ENCODE measurements at places on chromosomes 4 and X. TPM values are rescaled to one million over a fixed set of nuclear protein-coding genes. Genes with fewer than 3 reads are reported as not detected.
A peak's percentile ranks its signal among the peaks of the same experiment; 100 is the strongest.

GRCh38 chr4:84401701-84402306 lies 97.3 kb downstream of the NKX6-1 start:
- no peak for DNase-seq

DNA sequence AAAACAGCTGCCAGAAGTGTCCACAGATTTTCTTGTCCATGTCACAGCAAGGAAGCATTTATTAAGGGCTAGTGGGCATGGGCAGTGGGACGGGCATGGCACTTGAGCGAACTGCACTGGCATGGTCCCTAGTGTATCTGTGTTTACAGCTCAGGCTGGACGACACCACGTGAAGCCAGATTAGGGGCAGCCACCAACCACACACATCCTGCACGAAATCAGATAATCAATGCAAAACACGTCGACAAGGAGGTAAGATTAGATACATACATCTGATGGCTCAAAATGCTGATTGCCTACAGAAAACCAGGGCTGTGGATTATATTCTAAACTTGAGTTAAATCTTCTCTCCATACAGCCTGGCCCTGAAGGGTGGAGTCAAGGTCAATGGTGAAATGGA lies 103.8 kb upstream of the ATP6AP2 start:
- no peak for DNase-seq

DNA sequence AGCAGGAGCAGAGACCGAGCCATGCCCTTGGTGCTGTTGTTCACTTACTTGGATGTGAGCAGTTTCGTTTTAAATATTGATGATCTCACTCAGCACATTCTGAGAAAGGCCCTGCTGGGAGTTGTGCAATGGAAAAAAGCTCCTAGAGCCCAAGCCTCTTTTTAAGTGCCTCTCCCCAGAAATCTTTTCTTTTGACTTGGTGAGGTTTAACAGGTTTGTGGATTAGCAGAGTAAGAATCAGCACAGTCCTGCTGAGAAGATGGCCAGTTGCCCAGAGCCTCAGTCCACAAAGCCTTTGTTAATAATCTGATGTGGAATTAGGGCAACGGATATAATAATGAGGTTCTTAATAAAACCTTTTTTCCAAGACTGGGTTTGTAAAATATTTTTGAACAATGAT lies 157.5 kb upstream of the ATP6AP2 start:
- no peak for DNase-seq

DNA sequence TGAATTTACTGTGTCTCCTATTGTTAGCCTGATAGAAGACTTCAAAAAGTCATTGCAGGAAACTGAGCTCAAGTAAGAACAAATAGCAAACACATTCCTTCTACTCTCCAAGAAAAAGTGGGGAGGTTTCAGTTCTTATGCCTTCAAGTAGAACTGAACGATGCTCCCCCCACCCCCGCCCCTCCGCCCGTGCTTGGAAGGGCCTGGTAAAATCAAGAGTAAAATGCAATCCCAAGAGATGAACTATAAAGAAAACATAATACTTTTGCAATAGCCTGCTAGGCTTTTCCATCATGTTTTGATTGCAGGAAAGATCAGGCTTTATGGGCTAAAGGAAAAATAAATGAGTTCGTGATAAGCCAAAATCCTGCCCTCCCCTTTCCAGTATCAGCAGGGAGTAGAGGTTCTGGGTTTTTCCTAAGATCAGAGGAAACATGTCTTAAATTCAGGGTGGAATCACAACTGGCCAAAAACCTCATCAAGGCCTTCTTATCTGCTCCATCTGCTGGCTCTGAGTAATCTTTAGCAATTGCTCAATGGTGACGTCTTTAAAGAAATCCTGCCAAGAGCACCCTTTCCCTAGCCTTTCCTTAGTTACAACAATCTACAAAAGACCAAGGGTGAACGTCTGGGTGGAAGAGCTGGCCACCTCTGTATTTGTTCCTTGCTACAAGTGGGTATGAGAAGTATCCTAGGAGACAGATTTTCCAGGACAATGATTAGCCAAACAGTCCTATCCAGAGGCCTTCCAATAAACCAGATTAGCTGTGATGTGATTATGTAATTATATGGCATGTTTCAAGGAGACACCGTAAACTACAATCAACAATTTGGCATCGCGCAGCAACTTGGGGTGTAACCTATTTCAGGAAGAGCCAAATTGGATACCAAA lies 66.3 kb upstream of the FAM9C start:
- DNase-seq = no peak

- DNase-seq = peak; percentile 79
These were observed 441.9 kb downstream of the INPP4B start for GRCh38 chr4:142404191-142404611.

DNA sequence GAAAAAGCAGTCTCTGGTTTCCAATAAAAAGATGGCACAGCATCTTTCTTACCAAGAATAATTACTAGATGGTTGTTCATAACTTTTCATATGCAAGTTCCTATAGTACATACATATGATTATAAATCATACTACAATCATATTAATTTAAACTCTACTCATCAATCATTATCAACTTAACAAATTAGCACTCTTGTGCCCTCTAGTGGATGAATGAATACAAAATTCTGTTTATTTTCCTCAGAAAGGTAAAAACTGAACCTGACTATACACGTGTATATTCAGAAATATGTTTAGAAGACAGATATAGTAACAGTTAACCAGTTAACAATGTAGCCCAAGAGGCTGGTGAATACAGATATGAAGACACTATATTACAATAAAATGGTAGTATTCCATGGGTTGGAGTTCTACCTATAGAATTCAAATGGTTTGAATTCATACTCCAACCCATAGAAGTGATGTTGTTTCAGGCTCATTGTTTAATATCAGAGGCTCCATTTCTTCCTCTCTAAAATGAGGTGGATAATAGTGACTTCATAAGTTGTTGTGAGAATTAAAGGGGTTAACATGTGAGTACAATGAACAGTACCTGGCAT lies 100.0 kb downstream of the ADAMTS3 start:
- no peak for DNase-seq

DNA sequence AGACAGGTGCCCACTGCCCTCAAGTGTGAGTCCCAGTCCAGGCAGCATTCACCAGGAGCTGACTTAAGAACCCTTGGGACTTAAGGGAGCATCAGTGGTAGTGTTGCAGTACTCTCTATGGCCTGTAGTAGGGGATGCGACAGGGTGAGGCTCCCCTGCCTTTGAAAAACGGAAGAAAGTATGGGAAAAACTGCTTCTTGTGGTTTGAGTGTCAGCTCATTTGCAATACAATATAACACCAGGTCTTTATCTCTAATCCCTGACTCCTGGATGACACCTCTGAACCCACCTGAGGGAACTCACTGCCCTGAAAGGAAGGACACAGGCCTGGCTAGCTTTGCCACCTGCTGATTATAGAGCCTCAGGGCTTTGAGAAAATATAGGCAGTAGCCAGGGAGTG lies 176.0 kb downstream of the SMARCA1 start:
- DNase-seq = no peak

C4orf50 gene
- total RNA-seq = 0.95 TPM

PDE6B gene
- total RNA-seq = 14.0 TPM

CLDN34 gene
- total RNA-seq = not detected

MAGEE1 gene
- total RNA-seq = 3.6 TPM

TMSB15A gene
- 0.63 TPM for total RNA-seq
